ENCODE measurements at places on chromosomes 6 and 20. TPM values are rescaled to one million over a fixed set of nuclear protein-coding genes. Genes with fewer than 3 reads are reported as not detected.

GRCh38 chr6:170037541-170038250 lies 253.2 kb downstream of the DLL1 start:
- DNase-seq: no peak

GRCh38 chr20:59600472-59600871 lies 3.9 kb upstream of the PHACTR3 start:
- no peak for DNase-seq

DNA sequence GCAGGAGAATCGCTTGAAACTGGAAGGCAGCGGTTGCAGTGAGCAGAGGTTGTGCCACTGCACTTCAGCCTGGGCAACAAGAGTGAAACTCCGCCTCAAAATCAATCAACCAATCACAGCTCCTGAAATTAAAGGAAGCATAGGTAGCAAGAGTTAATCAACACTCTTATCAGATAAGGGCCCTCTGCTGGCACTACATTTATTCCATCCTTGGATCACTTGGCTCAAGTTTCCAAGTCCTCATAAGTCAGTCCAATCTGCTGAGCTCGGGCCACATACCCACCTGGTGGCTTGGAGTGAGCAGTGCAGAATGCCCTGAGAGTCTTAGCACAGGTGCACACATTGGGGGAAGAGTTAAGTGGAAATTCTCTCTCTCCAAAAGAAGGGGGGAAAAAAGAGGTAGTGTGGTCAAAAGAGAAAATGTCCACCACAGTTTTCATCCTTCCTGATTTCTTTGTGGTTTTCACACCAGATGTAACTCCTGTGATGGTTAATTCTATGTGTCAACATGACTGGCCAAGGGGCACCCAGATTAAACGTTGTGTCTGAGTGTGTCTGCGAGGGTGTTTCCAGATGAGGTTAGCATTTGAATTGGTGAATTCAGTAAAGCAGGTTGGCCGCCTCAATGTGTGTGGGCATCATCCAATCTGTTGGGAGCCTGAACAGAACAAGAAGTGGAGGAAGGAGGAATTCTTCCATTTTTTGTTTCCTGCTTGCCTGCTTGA lies 14.2 kb upstream of the FAM8A1 start:
- peak; percentile 38 for DNase-seq

The PBOV1 gene
- 0.06 TPM for polyA plus RNA-seq

The ARFGEF3 gene
- 6.9 TPM for polyA plus RNA-seq

The VSX1 gene
- polyA plus RNA-seq: 0.10 TPM

The SUN5 gene
- polyA plus RNA-seq: not detected

DNA sequence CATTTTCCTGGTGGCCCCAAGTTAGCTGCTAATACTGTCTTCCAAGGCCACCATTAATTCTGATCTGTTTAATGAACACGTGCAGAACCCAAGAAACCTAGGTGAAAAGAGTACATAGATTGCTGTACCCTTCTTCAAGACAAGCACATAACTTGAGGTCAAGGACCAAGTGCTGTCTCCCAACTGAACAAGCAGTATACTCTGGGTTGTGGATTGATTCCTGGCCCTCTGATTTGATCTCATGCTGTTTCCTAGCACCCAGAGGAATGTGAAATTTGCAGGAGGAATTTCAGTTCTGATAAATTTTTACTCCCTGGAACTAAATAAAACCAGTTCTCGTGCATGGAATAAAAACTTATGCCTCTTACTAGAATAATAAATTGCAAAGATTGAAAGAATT lies 75.6 kb downstream of the MTFR2 start:
- no peak for DNase-seq

GRCh38 chr20:14721926-14722452 lies 384.6 kb upstream of the FLRT3 start:
- DNase-seq: no peak

- DNase-seq: no peak
Measured at GRCh38 chr6:140609956-140610355, 1235.5 kb upstream of the CITED2 start.

- DNase-seq: no peak
Measured at GRCh38 chr20:46588532-46589511, 38.4 kb upstream of the OCSTAMP start.

- DNase-seq: no peak
Measured at GRCh38 chr6:36722879-36723278, 25.3 kb downstream of the RAB44 start.

Data from left lung (tissue), 14 donors.